ENCODE measurements at places on chromosomes 7 and 10. TPM values are rescaled to one million over a fixed set of nuclear protein-coding genes. Genes with fewer than 3 reads are reported as not detected.

The KLHDC10 gene
- 13.5 TPM for total RNA-seq

The OR2A42 gene
- total RNA-seq, result not detected

The CUBN gene
- 0.06 TPM for total RNA-seq

The EVX1 gene
- total RNA-seq, result 0.13 TPM

The FOXP2 gene
- not detected for total RNA-seq

The CALN1 gene
- not detected for total RNA-seq

The RSPH10B gene
- 0.05 TPM for total RNA-seq

The PILRA gene
- total RNA-seq, result 5.2 TPM
